ENCODE measurements at places on chromosomes 6 and 20. TPM values are rescaled to one million over a fixed set of nuclear protein-coding genes. Genes with fewer than 3 reads are reported as not detected.

DNA sequence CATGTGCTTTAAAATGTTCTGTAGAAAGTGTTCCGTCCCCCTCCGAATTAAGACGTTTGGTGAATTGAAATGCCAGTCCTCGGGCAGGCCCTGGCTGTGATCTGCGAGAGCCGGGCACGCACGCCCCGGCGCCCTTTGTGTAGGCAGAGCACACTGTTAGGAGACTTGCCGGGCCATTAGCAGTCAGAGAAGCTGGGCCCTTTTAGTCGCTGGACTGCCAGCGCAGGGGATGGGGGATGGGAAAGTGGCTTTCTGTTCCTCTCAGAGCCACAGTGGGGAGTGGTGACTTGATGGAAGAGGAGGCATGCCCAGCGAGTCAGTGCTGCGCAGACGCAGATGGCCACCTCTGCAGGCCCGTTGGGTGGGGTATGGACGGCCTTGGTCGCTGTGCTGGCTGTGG, 2.2 kb downstream of the PPP1R3G start:
- H3K36me3 ChIP-seq = 0 out of 2 replicates have a peak, but pooled peaks cover 4% of the 10 kb centered on the region
- peaks cover 29% of the 10 kb centered on the region for H3K27me3 ChIP-seq
- DNase-seq = peak; percentile 53
- H3K27ac ChIP-seq = no peak overlapping the region
- no peaks in the 10 kb centered on the region for H3K4me1 ChIP-seq

DNA sequence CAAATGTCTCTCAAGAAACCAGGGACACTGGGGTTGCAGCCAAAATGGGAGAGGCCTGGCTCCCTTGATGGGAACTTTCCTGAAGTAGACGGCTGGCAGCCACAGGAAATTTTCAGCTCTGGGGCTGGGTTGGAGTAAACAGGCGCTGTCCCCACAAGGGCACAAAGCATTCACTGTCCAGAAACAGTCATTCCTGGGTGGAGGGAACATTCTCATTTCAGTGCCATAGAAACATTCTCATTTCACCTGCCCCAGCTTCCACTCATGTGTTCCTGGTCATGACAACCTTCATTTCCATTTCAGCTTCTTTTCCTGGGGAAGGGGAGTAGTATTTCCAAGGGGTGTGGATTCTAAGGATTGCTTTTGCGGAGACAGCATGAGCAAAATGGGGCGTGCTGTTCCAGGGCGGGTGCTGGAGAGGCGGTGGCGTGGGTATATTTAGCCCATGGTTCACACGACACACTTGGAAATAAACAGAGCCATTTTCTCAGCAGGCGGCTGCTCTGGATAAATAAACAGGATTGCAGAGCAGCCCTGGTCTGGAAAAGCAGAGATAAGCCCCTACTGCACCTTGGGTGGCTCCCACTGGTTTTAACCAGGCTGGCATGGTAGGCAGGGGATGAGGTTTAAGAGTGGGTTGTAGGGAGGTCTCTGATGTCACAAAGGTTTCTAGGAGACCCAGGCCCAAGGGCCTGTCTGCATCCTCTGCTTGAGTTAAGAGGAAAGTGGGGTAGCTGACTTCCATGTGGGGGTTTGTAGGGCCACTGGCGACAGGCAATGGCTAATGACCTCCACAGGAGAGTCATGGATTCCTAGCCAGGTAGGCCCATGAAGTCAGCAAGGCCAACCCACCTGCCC, 32.9 kb downstream of the COX4I2 start:
- H3K36me3 ChIP-seq = peaks cover 1% of the 10 kb centered on the region
- H3K27me3 ChIP-seq = no peaks in the 10 kb centered on the region
- DNase-seq = no peak
- H3K27ac ChIP-seq = no peak overlapping the region
- H3K4me3 ChIP-seq = no peak overlapping the region

BTNL2 gene
- not detected for total RNA-seq

SMPDL3A gene
- 0.68 TPM for total RNA-seq

PTK6 gene
- total RNA-seq = 0.46 TPM

- H3K4me3 ChIP-seq = peak overlapping the region; percentile 95
- H3K27ac ChIP-seq = no peak overlapping the region
- DNase-seq = peak; percentile 67
- no peaks in the 10 kb centered on the region for H3K27me3 ChIP-seq
Observed at GRCh38 chr20:10673176-10673841, 490 bp downstream of the JAG1 start.

PLG gene
- total RNA-seq = not detected

DNA sequence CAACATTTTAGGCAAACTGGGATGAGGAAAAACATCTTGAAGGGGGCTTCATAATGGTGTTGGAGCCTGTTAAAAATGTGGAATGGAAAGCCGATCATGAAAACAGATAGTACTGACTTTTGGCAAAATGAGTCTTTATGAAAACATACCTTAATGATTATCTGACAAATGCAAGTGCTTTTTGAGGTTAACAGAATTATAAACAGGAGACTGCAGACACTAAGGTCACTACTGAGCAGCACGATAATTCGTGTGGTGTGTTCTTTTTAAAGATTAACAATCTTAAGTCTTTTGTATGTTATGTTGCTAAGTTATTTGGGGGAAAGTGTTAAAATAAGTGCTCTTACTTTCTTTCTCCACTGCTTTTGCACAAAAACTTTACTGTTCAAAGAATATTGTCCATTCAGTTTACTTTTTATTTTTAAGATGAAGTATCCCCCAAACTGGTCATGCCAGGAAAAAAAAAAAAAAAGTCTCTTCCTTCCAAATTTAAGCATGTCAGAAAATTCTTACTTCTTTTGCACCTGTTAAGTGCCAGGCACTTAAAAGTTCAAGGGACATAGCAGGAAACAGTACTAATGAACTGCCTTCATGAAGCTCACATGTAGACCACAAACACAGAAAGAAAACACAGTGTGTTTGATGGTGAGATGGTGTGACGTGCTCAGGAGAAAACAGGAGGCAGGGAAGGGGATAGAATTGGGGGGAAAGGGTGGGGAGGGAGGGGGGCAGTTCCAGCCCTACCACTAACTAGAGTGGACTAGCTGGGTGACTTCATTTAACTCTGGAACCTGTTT, 73.2 kb downstream of the CDYL start:
- H3K4me1 ChIP-seq = peaks cover 2% of the 10 kb centered on the region
- H3K27ac ChIP-seq = no peak overlapping the region
- DNase-seq = no peak
- H3K36me3 ChIP-seq = peaks cover 4% of the 10 kb centered on the region
- H3K27me3 ChIP-seq = no peaks in the 10 kb centered on the region
- no peak overlapping the region for H3K4me3 ChIP-seq

DNA sequence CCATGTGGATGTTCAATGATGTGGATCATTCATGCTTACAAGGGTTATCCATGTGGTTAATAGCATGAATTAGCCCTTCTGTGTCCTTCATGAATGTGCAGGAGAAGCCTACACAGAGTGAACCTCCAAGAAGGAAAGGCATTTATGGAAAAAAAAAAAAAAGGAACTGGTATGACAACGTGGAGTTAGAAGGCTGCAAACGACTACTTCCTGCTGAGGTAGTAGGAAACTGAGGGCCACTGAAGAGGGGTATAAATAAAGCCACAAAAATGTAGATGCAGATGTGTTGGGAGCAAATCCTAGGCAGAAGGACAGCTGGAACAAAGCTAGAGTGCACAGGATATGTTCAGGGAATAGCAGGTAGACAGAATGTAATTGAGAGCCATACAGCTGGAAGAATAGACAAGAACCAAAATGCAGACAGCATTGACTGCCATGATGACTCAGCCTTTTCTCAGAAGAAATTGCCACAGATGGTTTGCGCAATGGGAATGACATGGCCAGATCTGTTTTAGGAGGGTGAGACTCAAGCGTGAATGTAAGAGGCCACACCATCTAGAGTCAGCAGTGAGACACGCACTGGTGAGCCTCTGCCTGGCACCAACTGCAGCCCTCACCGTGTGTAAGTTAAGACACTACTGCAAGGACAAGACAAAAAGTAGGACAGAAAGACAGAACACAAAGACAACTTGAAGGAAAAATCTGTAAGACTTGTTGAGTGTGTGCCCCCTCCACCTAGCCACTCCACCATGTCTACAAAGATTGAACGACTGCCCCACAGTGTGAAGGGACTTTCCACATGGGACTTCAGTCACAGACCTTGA, 79.8 kb downstream of the KIF13A start:
- no peak for DNase-seq
- H3K4me1 ChIP-seq = no peaks in the 10 kb centered on the region
- H3K4me3 ChIP-seq = no peak overlapping the region
- H3K27ac ChIP-seq = no peak overlapping the region

DNA sequence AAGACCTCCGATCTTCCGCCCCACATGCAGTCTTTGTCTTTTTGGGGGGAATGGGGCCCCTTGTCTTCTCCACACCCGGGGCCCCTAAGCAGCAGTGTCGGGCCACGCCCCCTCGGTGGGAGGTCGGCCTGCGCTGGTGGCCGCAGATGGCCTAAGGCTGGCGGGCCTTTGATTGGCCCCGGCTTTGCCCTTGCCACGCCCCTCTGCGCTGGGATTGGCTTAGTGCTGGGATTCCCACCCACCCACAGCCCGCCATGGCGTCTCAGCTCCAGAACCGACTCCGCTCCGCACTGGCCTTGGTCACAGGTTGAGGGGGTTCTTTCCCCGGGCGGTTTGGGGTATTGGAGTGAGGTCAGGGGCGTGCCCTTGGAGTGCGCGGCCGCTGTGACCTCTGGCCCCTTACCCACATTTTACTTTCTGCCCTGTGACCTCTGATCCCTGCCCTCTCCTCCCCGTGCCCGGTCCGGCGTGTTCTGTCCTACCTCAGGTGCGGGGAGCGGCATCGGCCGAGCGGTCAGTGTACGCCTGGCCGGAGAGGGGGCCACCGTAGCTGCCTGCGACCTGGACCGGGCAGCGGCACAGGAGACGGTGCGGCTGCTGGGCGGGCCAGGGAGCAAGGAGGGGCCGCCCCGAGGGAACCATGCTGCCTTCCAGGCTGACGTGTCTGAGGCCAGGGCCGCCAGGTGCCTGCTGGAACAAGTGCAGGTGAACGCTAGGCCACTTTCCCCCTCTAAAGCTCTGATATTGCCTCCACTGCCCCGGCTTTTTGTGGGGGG, at the start of gene HSD17B8:
Gene HSD17B8 (plus strand): TSS at position 241 of the 776 bp plus-strand sequence. CDS start 14 bp downstream, at position 255.
- peaks cover 39% of the 10 kb centered on the region for H3K36me3 ChIP-seq
- DNase-seq = peak; percentile 95
- H3K4me3 ChIP-seq = peak within 1 kb of the TSS; percentile 95
- H3K27me3 ChIP-seq = peaks cover 23% of the 10 kb centered on the region
